ENCODE measurements at places on chromosomes 1 and 21. TPM values are rescaled to one million over a fixed set of nuclear protein-coding genes. Genes with fewer than 3 reads are reported as not detected.

DNA sequence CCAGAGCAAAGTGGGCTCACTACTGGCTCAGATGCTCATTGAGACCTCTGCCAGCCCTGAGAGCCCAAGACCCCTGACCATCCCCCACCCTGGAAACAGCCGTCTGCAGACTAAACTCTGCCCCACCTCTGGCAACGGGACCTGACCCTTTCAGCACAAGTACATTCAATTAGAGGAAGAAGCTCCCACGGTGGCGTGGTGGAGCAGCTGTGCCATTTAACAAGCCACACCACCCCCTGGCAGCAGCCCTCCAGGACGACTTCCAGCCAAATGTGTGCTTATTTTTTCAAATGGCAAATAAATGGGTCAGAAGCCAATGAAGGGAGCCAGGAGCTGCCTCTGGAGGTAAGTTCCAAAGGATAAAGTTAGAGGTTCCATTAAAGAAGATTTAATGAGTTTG, 226.7 kb downstream of the NPHP4 start:
- no peak for DNase-seq

DNA sequence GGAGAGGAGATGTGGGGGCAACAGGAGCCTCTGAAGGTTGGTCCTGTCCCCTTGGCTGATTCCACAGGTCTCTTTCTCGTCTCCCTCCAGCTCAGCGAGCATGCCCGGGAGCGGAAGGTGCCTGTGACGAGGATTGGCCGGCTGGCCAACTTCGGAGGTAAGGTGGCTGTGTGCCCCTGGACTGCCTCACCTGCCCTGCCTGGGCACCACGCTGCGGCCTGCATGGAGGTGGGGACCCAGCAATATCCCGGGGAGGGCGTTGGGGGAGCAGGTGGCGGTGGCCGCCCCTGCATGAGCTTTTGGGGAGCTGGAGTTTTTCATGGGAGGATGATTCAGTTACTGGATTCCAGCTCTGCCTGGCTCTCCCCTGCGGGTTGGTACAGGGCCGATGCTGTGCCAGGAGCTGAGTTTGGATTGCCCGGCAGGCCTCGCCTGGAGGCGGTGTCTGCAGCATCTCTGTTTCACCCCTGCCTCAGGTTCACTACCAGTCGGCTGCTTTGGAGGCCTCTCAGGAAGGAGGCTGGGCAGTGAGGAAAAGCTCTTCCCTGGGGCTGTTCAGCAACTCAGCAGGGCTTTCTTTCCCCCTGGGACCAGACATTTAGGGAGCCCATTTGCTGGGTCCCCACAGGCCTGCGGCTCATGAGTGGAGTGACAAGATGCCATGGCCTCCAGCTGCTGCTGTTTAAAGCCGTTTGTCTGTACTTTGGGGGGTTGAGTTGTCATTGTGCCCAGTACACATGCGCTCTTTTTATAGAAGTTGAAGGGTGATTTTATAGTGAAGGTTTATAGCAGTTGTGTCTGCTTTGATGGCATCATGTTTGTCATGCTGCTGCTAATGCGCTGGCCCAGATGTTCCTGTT, 25.7 kb downstream of the COQ8A start:
- DNase-seq = no peak

- DNase-seq = no peak
Observed at GRCh38 chr1:248521856-248522255, 14.0 kb downstream of the OR2G6 start.

- DNase-seq = peak; percentile 38
Observed at GRCh38 chr1:4652631-4653327, 1.6 kb upstream of the AJAP1 start.

DNA sequence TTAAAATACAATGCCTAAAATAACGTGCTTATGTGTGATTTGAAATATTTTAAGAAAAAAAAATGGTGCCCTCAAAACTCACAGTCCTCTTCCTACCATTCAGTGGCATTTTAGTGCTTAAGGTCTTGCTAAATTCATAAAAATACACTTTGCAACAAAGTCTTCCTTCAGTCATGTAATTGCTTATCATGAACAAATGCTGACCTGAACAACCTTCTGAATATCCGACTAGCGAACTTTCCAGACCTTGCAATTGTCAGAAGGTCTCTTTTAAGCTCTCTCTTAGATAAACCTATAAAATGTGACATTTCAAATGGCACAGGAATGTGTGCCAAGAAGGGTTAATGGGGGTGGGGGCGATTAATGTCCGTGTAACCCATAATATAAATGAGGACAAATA, 858 bp downstream of the BRINP3 start:
- no peak for DNase-seq

DNA sequence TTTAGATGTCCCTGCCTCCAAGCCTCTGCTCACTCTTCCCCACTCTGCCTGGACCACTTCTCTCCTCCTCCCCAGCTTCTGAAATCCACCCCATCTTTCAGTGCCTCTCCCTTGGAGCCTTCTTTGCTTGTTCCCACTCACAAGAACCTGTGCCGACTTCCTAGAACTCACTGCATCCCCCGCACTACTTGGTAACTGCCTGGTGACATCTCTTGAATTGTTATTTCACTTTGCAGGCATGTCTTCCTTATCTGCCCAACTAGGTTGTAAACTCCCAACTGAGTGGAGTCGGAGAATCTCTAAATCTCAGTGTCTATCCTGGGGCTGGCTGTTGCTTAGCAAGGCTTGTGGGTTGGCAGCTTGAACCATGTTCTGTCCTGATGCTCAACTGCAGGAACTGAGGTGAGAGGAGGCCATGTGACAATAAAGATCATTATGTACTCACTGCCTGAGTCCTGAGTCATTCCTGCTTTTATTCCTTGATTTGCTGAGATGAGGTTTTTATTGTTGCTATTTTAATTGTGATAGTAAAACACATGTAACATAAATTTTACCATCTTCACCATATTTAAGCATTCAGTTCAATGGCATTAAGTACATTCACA, 3.9 kb downstream of the KPRP start:
- no peak for DNase-seq

DNA sequence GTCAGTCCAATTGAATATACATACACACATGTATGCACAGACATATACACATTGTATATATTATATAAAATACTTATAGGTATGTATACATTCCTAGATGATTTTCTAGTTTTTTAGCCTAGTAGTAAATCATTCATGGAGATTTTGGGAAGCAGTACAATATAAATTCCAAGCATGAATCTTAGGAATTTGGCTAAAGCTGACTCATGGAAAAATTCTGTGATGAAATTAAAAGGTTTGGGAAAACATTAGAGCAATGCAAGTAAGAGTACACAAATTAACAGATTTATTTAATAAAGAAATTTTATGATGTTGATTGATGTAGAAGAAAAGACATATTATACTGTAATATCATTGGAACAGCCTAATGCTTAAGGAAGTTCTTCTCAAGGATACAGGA, 43.7 kb upstream of the PTGFR start:
- no peak for DNase-seq

DNA sequence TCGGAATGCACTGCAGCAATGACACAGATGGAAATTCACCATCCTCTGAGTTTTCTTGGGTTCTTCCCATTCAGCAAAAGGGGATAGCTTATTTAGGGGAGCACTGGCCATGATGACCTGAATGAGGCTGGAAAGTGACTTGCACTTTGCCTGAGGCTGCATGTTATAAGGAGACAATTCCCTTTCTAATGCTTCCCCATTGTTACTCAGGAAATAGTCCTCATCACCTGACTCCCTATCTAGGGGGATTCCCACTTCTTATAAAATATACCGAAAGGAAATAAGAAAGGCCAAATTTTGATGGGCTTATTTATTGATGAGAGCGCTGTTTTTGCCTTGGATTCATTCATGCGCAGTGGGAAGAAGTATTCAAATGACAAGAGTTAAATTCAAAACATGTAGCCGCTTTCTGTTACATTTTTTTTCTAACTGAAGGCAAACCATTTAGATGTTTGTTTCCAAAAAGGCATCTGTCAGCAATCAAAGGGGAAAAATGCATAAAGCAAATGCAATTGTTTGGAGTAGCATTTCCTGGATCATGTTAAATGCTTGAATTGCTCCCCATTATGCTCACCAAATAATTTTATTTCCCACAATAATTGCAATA, 220.3 kb upstream of the NFIA start:
- no peak for DNase-seq

- DNase-seq = no peak
Observed at GRCh38 chr1:40599926-40600325, 65.6 kb downstream of the RIMS3 start.

- DNase-seq = no peak
Observed at GRCh38 chr1:204834752-204835151, 35.9 kb upstream of the NFASC start.

GRCh38 chr1:21262293-21263051, 27.8 kb downstream of the ECE1 start:
- DNase-seq = peak; percentile 77

DNA sequence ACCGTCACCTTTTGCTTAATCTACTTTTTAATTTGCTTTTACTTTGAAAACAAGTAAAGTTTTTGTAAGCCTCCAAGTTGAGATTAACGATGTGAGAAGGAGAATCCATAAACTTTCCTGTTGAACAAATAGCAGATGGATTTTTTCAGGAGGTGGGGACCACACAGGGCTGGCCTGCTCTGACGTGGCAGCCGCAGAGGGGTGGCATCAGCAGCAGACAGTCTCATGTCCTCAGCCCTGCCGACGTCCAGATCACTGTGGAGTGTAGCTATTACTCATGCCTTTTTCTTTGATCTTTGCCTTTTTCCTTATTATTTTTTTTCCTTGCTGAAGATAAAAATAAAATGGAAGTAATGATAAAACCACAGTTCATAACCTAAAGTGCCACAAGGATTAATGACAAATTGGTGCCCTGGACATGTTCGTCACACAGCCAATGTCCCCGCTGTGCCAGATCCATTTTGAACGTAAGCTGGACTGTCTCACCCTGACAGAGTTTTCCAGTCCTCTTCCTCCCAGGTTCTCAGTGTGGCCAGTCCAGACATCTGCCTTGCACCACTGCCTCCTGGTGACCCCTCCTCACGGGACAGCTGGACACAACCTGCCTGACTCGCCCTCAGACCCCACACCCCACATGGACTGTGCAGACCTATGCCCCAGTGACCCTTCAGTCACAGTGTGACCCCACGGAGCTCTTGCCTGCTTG, 15.4 kb upstream of the ZBTB21 start:
- DNase-seq = no peak

- DNase-seq = no peak
Observed at GRCh38 chr1:220407191-220407590, 120.7 kb upstream of the MARK1 start.

The LEFTY1 gene
- total RNA-seq = 1.5 TPM

The ZSWIM5 gene
- total RNA-seq = 4.4 TPM

The SLC1A7 gene
- 21.1 TPM for total RNA-seq

The TDRD10 gene
- 2.3 TPM for total RNA-seq

The U2AF1 gene
- 18.0 TPM for total RNA-seq

The IGSF21 gene
- total RNA-seq = 7.0 TPM

The MAP7D1 gene
- total RNA-seq = 123 TPM

The NBPF4 gene
- total RNA-seq = not detected

All from mucosa of gallbladder (tissue), 1 donor.